ENCODE measurements at places on chromosomes 16 and 17. TPM values are rescaled to one million over a fixed set of nuclear protein-coding genes. Genes with fewer than 3 reads are reported as not detected.

DNA sequence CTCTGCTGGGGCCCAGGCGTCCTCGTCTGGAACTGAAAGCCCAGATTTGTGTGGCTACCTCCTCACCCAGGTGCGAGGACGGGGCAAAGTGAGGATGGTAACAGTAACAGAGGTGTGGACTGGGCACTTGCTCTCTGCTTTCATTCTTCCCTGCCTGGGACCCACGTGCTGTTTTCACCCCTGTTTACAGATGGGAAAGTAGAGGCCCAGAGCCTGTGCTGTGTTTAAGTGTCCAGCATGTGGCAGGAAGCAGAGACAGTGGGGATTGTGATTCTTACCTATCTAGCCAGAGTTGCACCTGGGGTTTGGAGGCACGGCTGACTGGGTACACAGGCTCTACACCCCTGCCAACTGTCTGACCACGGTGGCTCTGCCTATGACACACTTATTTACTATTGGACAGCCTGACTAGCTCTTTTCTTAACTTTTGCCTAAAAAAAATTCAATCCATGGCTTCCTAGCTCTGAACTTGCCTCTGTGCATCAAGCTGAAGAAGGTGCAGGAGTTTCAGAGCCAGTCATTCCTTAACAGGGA, 155.4 kb downstream of the CLEC16A start:
- DNase-seq: no peak

The SEPTIN1 gene
- total RNA-seq: 173 TPM

GRCh38 chr17:54814371-54814770, 86.3 kb upstream of the TOM1L1 start:
- DNase-seq: no peak

GRCh38 chr17:62860962-62861873, 53.1 kb upstream of the MARCHF10 start:
- no peak for DNase-seq

- no peak for DNase-seq
Observed at GRCh38 chr16:88784856-88785105, 239 bp downstream of the PIEZO1 start.

GRCh38 chr16:84868829-84869472, 49.2 kb downstream of the CRISPLD2 start:
- DNase-seq: no peak

The IRF8 gene
- 119 TPM for total RNA-seq

GRCh38 chr16:80875616-80876015, 71.2 kb upstream of the CDYL2 start:
- no peak for DNase-seq

The FBXW10 gene
- 0.09 TPM for total RNA-seq

GRCh38 chr16:12679660-12680272, 123.9 kb downstream of the CPPED1 start:
- no peak for DNase-seq

- no peak for DNase-seq
Observed at GRCh38 chr17:72839131-72839725, 253.3 kb downstream of the SLC39A11 start.

The ST6GALNAC1 gene
- total RNA-seq: 1.4 TPM

DNA sequence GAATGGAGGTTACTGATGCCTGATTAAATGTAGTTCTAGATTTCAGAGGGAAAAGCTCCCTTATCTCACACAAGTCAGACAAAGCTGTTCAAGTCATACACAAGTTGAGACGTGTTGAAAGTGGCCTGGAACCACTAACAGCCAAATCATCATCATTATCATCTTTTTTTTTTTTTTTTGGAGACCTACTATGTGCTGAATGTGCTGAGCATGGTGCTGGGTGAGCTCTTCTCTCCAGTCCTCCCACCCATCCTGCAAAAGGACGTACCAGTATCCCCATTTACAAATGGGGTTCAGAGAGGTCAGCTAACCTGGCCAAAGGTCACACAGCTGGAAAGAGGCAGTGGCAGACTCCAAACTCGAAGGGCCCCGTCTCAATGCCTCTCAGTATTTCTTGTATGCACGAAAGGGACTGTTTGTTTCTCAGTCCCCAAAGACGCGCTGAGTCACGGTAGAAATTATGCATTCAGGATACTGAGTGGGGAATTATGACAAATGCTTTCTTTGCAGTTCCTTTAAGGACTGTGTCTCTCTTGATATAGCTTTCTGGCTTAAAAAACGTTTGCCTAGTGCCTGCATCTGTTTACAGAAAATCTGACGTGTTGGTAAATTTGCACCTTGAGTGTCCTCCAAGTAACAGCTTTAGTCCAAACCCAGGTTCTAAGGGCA, 235.5 kb downstream of the XYLT1 start:
- DNase-seq: no peak

The FA2H gene
- total RNA-seq: 2.0 TPM

The TMEM98 gene
- 4.6 TPM for total RNA-seq

DNA sequence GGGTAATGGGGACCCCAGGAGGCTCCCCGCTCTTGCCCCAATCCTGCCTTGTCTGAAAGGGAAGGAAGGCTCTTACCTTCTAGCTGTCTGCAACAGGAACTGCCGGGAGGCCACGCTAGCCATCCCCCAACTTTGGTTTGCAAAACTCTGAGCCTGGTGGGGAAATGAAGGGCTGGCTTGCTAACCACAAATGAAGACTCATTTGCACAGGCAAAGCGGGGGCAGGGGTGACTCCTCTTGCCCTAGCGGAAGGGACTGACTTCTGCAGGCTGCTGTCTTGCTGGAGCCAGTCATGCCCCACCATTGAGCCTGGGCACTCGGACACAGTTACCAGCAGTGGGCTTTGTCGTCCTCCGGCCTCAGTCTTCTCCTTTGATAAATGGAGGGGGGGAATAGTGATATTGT, 52.6 kb downstream of the PLCG2 start:
- DNase-seq: no peak

DNA sequence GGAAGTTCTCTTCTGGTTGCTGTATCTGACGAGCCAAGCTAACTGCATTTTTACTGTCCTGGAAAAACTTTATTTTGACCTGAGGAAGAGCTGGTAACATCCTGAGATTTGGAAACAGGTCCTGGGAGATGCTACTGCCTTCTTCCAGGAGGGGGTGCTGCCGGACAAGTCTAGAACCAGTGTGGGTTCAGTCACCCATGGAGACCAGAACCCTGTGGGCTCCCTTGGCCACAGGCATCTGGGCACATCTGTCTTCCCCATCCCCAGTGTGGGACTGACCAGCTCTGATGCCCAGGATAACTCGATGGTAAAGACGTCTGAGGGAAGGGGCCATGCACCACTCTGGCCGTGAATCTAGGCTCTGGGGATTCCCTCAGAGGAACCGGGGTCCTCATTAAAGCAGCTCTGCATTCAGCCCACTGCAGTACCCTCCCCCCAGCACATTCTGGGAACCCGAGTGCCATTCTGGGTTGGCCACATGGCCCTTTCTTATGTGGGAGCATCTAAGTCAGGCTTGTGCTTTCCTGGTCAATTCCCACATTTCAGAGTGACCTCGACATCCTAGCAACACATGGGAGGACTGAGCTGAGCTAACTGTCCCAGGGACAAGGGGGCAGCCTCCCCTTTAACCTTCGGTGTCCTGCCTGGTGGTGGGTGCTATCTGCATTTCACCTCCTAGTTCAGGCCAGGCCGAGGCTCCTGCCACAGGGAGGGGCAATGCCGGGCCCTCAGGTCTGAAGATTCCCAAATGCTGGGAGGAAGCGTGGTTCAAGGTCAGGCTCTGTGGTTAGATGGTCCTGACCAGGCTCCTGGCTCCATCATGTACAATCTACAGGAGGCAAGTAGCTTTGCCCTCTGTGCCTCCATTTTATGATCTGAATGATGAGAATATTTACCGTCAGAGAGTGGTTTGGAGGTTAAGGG, 6.4 kb downstream of the C16orf86 start:
- DNase-seq: peak; percentile 29

DNA sequence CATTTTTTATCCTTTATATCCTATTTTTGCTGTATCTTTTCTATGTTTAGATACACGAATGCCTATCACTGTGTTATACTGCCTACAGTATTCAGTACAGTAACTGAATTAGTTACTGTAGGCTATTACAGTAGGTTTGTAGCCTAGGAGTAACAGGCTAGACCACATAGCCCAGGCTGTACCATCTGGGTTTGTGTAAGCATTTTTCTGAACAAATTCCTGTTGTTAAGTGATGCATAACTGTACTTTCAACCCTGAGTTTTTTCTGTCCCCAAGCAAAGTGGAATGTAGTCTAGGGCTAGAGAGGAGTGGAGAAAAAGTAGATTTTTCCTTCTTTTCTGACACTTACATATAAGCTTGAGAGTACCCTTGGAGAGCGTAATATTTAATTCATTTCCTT, 282.1 kb downstream of the HS3ST3B1 start:
- no peak for DNase-seq

DNA sequence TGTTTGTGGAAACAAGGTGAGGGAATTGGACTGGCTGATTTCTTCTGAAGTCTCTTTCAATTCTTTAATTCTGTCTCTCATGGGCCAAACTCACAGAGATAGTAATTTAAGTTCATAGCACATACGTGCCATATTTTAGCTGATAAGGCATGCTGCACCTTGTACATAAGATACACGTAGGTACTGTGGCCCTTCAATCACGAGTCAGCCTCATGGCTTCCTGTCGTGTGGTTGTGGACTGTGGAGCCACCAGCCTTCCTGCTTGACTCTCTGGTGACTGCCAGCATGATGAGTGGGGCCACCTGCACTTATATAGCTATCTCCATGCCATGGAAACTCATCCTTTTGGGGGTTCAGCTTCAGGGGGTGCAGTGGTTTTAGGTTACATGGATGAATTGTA, 25.1 kb downstream of the KSR1 start:
- DNase-seq: no peak
